ENCODE measurements at places on chromosomes 16 and 17. TPM values are rescaled to one million over a fixed set of nuclear protein-coding genes. Genes with fewer than 3 reads are reported as not detected.

The SYT17 gene
- 6.6 TPM for total RNA-seq

The SCNN1G gene
- 1.2 TPM for total RNA-seq

The CES3 gene
- 2.7 TPM for total RNA-seq

The DLG4 gene
- 46.3 TPM for total RNA-seq

The IRX3 gene
- total RNA-seq: 4.5 TPM

The SDR42E2 gene
- total RNA-seq: not detected

The CCDC154 gene
- 5.7 TPM for total RNA-seq

The PRSS36 gene
- 0.69 TPM for total RNA-seq

The PLA2G10 gene
- 2.2 TPM for total RNA-seq

The ATP2A1 gene
- total RNA-seq: 2.7 TPM

All from progenitor cell of endocrine pancreas (in vitro differentiated cells).